ENCODE measurements at places on chromosomes 4 and X.

DNA sequence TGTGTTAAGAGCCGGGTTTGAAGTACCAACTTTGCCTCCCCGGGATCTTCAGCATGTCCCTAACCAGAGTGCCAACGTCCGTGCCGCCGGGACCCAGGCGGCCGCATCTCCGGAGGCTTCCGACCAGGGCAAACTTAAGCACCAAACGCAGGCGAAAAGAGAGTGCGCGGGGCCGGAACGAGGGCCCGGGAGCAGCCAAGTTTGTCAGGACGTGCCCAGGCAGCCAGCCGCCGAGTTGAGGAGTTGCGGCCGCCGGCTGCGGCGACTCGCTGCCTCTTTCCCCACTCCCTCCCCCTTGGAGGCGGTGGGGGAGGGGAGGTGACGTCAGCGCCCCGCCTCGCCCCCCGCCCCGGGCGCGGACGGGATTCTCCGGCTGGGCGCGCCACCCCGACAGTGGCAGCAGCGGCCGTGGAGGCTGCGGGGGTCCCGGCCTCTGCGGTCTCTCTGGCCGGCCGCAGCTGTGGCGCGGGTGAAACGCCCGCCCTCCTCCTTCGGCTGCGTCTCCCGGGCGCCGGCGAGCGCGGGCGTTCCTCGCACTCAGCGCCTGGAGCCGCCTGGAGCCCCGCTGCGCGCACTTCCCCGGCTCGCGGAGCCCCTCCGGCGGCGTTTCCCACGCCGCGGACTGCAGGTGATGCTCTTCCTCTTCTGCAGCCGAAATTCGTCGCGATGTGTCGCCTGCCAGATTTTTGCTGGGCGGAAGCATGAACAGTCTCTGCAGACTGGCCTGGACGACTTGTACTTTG, 2.9 kb upstream of the FAT1 start:
- peaks cover 24% of the 10 kb centered on the region for H3K4me1 ChIP-seq
- peak overlapping the region; percentile 98 for H3K27ac ChIP-seq
- H3K36me3 ChIP-seq = peaks cover 2% of the 10 kb centered on the region
- DNase-seq = peak; percentile 87
- peaks cover 16% of the 10 kb centered on the region for H3K27me3 ChIP-seq

GRCh38 chrX:101385026-101385684, 836 bp downstream of the BTK start:
- no peak overlapping the region for H3K27ac ChIP-seq
- no peak overlapping the region for H3K4me3 ChIP-seq
- DNase-seq = no peak
- no peaks in the 10 kb centered on the region for H3K27me3 ChIP-seq
- H3K36me3 ChIP-seq = no peaks in the 10 kb centered on the region

- peaks cover 4% of the 10 kb centered on the region for H3K36me3 ChIP-seq
- H3K27ac ChIP-seq = no peak overlapping the region
Measured at GRCh38 chr4:183638436-183638835, 20.5 kb downstream of the RWDD4 start.

- H3K36me3 ChIP-seq = no peaks in the 10 kb centered on the region
- no peaks in the 10 kb centered on the region for H3K4me1 ChIP-seq
- no peak for DNase-seq
- H3K4me3 ChIP-seq = no peak overlapping the region
- H3K27me3 ChIP-seq = no peaks in the 10 kb centered on the region
Measured at GRCh38 chrX:22366906-22367305, 94.2 kb downstream of the CBLL2 start.

GRCh38 chr4:10061650-10062415, 40.5 kb upstream of the SLC2A9 start:
- H3K4me1 ChIP-seq = peaks cover 2% of the 10 kb centered on the region
- no peaks in the 10 kb centered on the region for H3K27me3 ChIP-seq
- DNase-seq = no peak
- no peak overlapping the region for H3K4me3 ChIP-seq
- H3K27ac ChIP-seq = no peak overlapping the region

- peak within 1 kb of the TSS; percentile 77 for H3K27ac ChIP-seq
- peaks cover 44% of the 10 kb centered on the region for H3K27me3 ChIP-seq
- H3K4me3 ChIP-seq = peak within 1 kb of the TSS; percentile 76
- H3K36me3 ChIP-seq = no peaks in the 10 kb centered on the region
Measured at GRCh38 chrX:103831803-103832544, at the start of gene RAB9B. RAB9B (minus strand) TSS chrX:103832257; CDS start chrX:103825784, 6,473 bp downstream.

DNA sequence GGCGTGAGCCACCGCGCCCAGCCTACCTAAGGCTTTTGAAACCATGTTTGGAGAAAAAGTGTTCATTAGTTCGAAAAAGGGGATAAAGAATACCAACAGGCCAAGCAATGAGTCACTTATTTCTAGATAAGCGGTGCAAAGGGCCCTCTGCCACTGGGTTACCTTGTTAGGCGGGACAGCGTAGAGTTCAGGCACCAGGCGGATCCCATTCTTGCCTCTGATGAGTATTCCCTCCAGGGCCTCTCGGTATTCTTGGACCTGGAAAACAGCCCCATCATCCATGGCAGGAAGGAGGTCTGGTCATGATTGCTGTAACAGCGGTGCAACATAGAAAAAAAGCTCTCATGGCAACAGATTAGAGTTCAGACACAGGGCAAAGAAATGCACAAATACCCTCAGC, 48.0 kb downstream of the PHKA2 start:
- peaks cover 12% of the 10 kb centered on the region for H3K36me3 ChIP-seq
- H3K4me3 ChIP-seq = no peak overlapping the region
- H3K27ac ChIP-seq = no peak overlapping the region
- H3K27me3 ChIP-seq = no peaks in the 10 kb centered on the region

DNA sequence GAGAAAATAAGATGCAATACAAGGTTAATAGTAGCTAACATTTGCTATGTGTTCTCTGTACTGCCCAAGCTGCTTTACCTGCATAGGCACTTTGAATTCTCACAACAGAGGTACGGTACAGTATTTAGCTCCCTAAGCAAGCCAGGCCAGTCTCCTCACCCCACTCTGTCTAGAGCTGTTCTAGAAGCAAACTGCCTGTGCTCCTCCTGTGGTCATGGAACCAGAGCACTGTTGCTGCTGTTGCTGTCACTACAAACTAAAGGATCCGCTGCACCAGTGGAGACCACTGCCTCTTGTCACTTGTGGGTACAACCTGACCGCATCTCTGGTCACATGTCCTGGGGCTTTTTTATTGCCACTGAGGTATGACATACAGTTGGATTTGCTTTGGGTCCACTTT, 19.6 kb downstream of the ZNF330 start:
- H3K4me1 ChIP-seq = no peaks in the 10 kb centered on the region
- H3K27me3 ChIP-seq = no peaks in the 10 kb centered on the region
- no peak for DNase-seq
- H3K27ac ChIP-seq = no peak overlapping the region

- peaks cover 2% of the 10 kb centered on the region for H3K4me1 ChIP-seq
- no peak for DNase-seq
- H3K36me3 ChIP-seq = peaks cover 15% of the 10 kb centered on the region
- no peak overlapping the region for H3K27ac ChIP-seq
- no peak overlapping the region for H3K4me3 ChIP-seq
- no peaks in the 10 kb centered on the region for H3K27me3 ChIP-seq
Measured at GRCh38 chr4:88765729-88766128, 68.1 kb upstream of the NAP1L5 start.

DNA sequence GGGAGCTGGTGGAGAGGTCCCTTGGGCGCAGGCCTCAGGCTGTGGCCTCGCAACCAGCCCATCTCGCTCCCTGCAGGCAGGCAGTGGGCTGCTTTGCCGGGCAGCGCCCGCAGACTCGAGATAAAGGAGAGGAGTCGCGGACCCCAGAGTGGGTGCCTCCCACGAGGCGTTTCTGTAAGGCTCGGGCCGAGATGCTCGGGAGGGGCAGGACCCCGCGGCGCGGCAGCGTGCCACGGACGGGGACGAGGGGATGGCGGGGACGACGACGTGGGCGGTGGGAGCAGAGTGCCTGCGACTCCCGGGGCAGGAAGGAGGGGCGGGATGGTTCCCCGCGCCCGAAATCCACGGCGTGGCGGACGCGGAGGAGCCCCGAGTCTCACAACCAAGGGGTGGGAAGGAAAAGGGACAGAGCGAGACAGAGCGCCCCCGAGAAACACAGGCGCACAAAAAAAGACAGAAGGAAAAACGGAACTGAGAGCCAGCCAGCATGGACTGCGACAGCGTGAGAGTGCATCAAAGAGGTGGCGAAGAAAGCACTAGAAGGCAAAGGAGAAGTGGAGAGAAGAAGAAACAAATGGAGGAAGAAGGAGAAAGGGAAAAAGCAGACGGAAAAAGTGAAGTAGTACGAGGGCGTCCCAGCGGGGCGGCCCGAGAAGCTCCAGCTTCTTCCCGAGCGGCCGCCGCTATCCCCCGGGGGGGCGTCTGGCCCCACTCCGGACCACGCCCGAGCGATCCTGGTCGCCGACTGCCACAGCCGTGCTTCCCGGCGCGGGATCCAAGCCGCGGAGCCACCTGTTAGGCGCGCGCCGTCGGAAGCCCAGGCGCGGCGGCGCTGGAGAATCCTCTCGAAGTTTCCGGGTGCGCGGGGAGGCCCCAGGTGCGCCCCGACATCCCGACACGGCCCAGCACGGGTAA, 1.5 kb downstream of the BEND4 start:
- peak overlapping the region; percentile 65 for H3K27ac ChIP-seq
- no peaks in the 10 kb centered on the region for H3K36me3 ChIP-seq
- H3K4me1 ChIP-seq = peaks cover 2% of the 10 kb centered on the region
- peak; percentile 9 for DNase-seq

DNA sequence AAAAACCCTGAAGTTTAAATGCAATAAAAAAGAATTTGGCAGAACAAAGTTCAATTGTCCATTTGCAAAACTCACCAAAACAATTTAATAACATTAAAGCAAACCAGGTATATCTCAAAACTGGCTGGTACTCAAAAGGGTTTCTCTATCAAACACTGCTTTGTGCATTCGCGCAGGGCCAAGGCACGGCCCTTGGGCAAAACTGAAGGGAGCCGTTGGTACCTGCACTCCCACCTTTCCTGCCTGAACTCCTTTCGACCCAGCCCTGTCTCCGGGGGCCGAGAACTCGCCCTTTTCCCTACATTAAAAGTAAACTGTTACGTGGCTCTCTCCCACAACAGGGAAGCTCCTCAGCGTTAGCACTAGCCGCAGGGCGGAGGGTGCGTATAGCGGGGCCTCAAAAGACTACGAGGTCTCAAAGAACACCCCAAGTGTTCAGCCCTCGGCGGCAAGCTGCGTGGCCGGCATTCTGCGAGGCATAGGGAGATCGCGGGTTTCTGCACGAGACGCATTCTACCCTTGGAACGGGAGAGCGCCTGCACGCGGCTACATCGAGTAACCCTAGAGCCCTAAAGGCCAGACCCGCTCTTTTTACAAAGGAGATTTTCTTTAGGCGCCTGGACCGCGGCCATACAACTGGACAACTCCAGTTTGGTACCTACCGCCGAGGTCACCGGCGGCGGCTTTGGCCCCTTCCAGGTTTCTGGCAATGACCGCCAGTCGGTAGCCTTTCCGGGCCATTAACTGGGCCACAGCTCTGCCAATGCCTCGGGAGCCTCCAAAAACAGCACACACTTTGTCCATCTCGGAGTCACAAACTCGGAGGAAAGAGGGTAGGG, 550 bp downstream of the CBR4 start:
- DNase-seq = peak; percentile 17
- peak overlapping the region; percentile 87 for H3K4me3 ChIP-seq
- H3K4me1 ChIP-seq = peaks cover 33% of the 10 kb centered on the region
- H3K27ac ChIP-seq = peak overlapping the region; percentile 96
- peaks cover 3% of the 10 kb centered on the region for H3K27me3 ChIP-seq
- peaks cover 2% of the 10 kb centered on the region for H3K36me3 ChIP-seq

GRCh38 chrX:84335121-84335520, 147.1 kb upstream of the RPS6KA6 start:
- no peaks in the 10 kb centered on the region for H3K27me3 ChIP-seq
- H3K36me3 ChIP-seq = no peaks in the 10 kb centered on the region
- H3K27ac ChIP-seq = no peak overlapping the region
- no peak overlapping the region for H3K4me3 ChIP-seq

DNA sequence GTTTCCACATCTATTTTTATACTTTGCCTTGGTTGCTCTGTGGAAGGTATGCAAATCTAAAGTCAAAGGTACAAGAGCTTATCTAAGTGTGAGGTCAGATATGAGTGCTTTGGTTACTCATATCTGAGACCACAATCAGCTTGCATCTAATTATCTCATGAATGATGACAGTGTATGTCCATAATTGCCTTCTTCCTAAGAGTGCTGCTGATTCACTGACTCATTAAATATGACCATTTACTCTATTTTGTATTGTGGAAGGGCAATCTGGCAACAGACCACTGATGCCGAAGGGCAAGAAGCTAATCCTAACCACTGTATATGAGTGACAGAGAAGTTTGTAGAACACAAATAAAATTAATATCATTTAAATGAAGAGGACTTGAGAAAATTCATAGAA, 1190.2 kb upstream of the AGA start:
- no peak for DNase-seq
- H3K4me1 ChIP-seq = no peaks in the 10 kb centered on the region
- no peaks in the 10 kb centered on the region for H3K27me3 ChIP-seq
- no peak overlapping the region for H3K4me3 ChIP-seq
- H3K36me3 ChIP-seq = no peaks in the 10 kb centered on the region

GRCh38 chrX:130628516-130628915, 226.7 kb downstream of the RBMX2 start:
- H3K4me3 ChIP-seq = no peak overlapping the region
- no peak for DNase-seq
- H3K4me1 ChIP-seq = no peaks in the 10 kb centered on the region
- peaks cover 1% of the 10 kb centered on the region for H3K36me3 ChIP-seq
- no peak overlapping the region for H3K27ac ChIP-seq

- peaks cover 11% of the 10 kb centered on the region for H3K36me3 ChIP-seq
- peaks cover 40% of the 10 kb centered on the region for H3K4me1 ChIP-seq
- H3K27ac ChIP-seq = no peak overlapping the region
Measured at GRCh38 chrX:17579026-17579425, 158.3 kb upstream of the SCML1 start.

GRCh38 chrX:68686097-68686977, 38.9 kb downstream of the STARD8 start:
- no peak for DNase-seq
- H3K4me3 ChIP-seq = peak overlapping the region; percentile 41
- no peak overlapping the region for H3K27ac ChIP-seq
- H3K36me3 ChIP-seq = peaks cover 1% of the 10 kb centered on the region

DNA sequence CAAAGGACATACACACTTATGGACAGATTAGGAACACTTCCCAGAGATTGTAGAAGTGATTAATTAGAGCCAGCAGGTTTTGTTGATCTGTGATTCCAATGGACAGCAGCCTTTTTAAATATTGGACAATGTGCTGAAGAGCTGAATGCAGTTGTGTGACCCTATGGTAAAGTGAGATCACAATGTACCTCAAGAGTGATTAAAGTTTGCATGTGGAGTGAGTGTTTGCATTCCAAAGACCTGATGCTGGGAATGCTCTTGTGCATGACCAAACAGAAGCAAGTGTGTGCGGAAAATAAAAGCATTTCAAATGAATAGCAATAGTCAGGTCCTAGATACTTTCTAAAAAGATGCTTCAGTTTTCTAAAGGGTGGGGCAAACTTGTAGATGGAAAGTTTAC, 154.1 kb downstream of the BANK1 start:
- H3K4me3 ChIP-seq = no peak overlapping the region
- DNase-seq = no peak
- no peaks in the 10 kb centered on the region for H3K27me3 ChIP-seq

Measured in progenitor cell of endocrine pancreas (in vitro differentiated cells).